Activated CD4-positive, alpha-beta memory T cell treated with anti-CD3 and anti-CD28 coated beads, Interleukin-2, amount 10 ng/mL, durations not matched to agents 7 days and 5 days (primary cell): ENCODE measurements at places on chromosomes 3 and 15.

- H3K4me3 ChIP-seq = no peak overlapping the region
- no peaks in the 10 kb centered on the region for H3K27me3 ChIP-seq
- DNase-seq = no peak
- no peak overlapping the region for H3K27ac ChIP-seq
Measured at GRCh38 chr3:22593638-22594037, 609.5 kb upstream of the UBE2E2 start.

DNA sequence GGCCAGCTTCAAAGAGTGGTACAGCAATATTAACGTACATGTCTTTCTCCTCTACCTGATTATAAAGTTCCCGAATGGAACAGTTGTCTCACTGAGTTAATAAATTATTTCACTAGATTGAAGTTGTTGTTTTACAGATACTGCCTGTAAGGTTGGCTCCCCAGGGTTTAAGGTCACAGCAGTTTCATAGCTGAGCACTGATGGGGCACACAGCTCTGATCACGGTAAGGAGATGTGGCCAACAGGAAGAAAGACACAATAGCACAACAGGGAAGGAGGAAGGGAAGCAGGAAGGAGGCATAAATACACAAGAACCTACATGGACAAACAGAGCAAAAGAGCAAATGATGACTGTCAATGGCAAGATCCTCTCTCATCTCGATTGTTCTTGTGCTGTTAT lies 215.6 kb downstream of the WNT5A start:
- no peak overlapping the region for H3K4me3 ChIP-seq
- DNase-seq = no peak

- H3K36me3 ChIP-seq = no peaks in the 10 kb centered on the region
- no peak overlapping the region for H3K4me3 ChIP-seq
- no peaks in the 10 kb centered on the region for H3K4me1 ChIP-seq
- H3K27me3 ChIP-seq = no peaks in the 10 kb centered on the region
Measured at GRCh38 chr3:73664389-73664788, 39.6 kb upstream of the PDZRN3 start.

DNA sequence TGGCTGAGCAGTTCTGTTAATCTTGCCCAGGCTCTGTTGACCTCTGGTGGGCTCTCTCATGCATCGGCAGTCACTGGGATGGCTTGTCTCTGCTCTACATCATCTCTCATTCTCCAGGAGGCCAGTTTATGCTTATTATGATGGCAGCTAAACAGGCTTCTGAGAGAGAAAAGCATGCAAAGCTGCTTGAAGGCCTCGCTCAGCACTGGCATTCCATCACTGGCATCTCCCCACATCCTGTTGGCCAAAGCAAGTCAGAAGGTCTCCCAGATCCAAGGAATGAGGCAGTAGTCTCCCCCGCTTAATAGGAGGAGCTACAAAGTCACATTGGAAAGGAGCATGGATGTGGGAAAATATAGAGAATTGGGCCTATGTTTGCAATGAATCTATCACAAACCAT lies 212.6 kb downstream of the ZNF621 start:
- H3K27ac ChIP-seq = no peak overlapping the region
- no peaks in the 10 kb centered on the region for H3K36me3 ChIP-seq
- DNase-seq = no peak
- peaks cover 5% of the 10 kb centered on the region for H3K27me3 ChIP-seq
- H3K4me3 ChIP-seq = no peak overlapping the region
- no peaks in the 10 kb centered on the region for H3K4me1 ChIP-seq

DNA sequence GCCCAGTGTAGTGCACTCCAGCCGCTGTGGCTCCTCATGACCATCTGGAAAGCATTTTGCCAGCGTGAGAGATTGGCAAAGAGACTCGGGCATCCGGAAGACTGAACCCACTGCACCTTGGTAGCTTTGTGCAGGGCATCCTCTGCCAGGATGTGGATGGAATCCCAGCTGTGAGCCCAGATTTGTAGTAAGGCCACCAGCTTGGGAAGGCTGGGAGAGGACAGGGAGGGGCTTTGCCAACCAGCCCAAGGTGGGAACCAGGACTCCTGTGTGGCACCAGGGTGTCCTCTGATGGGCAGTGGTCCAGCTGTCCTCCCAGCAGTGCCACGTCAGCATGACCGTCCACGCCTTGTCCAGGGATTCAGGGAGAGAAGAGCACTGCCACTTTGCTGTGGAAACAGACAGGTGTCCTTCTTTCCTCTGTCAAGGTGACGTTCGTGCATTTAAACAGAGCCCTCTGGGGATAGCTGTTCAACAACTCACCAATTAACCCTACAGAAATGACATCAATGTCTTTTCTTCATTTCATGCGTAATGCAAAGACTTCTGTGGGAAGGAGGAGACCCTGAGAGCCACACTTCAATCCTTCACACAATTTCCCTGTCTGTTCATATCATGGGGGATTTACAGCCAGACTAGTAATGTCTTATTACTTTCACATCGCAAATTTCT lies 19.1 kb downstream of the KLF15 start:
- H3K27me3 ChIP-seq = no peaks in the 10 kb centered on the region
- H3K36me3 ChIP-seq = no peaks in the 10 kb centered on the region
- H3K4me1 ChIP-seq = no peaks in the 10 kb centered on the region
- H3K27ac ChIP-seq = no peak overlapping the region
- H3K4me3 ChIP-seq = no peak overlapping the region
